Activated naive CD8-positive, alpha-beta T cell treated with anti-CD3 and anti-CD28 coated beads, Interleukin-2, amount 10 ng/mL, durations not matched to agents 7 days and 5 days (primary cell): ENCODE measurements at places on chromosomes 4 and X. TPM values are rescaled to one million over a fixed set of nuclear protein-coding genes. Genes with fewer than 3 reads are reported as not detected.

The SLC25A43 gene
- total RNA-seq, result 7.3 TPM

The FATE1 gene
- total RNA-seq, result not detected

The AVPR2 gene
- not detected for total RNA-seq

The ITGB1BP2 gene
- 6.6 TPM for total RNA-seq

The S100G gene
- total RNA-seq, result not detected

GRCh38 chrX:153526042-153526441 lies 8.6 kb downstream of the ATP2B3 start:
- H3K27ac ChIP-seq, result no peak overlapping the region
- no peaks in the 10 kb centered on the region for H3K36me3 ChIP-seq
- H3K4me3 ChIP-seq, result no peak overlapping the region

DNA sequence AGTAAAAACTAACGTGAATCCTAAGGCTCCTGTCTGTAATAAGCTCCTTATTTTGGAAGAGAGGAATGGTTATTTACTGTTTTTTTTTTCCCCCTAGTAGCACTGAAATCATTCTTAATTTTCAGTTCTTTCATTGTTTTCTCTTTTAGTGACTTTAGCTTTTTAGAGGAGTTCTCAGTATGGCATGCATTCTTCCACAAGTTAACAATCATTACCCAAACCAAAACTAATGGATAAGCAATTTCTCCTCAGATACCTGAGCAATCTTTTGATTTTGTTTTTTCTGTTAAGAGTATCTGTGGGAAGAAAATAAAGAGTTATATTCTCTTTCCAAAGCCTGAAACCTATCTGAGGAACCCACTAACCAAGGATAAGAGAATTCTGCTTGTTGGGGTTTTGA lies 16.7 kb upstream of the PPA2 start:
- no peak for DNase-seq
- no peaks in the 10 kb centered on the region for H3K4me1 ChIP-seq
- H3K4me3 ChIP-seq, result no peak overlapping the region
- H3K36me3 ChIP-seq, result no peaks in the 10 kb centered on the region

GRCh38 chr4:98546910-98547594 lies 111.4 kb downstream of the TSPAN5 start:
- no peak overlapping the region for H3K27ac ChIP-seq
- peaks cover 14% of the 10 kb centered on the region for H3K36me3 ChIP-seq
- H3K4me3 ChIP-seq, result no peak overlapping the region
- DNase-seq, result no peak
- peaks cover 9% of the 10 kb centered on the region for H3K4me1 ChIP-seq

- H3K36me3 ChIP-seq, result no peaks in the 10 kb centered on the region
- H3K27ac ChIP-seq, result no peak overlapping the region
- peaks cover 21% of the 10 kb centered on the region for H3K4me1 ChIP-seq
- peaks cover 8% of the 10 kb centered on the region for H3K27me3 ChIP-seq
These were observed 4.9 kb downstream of the GATA1 start for GRCh38 chrX:48791063-48791820.

DNA sequence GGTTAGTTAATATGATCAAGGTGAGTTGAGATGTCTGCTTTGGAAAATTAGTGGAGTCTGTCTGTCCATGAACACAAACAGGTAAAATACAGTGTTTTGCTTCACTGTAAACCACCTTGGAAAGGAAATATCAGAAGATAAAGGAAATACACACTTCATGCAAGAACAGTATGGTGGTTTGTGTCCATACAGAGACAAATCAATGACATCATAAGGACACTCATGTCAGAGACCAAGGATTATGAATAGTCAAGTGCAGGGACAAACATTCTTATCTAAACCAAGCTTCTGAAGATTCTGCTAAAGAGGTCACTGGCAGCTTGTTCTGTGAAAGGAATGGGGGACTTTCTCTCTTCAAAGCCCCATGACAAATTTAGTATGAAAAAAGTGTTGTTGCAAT lies 322.9 kb upstream of the F9 start:
- H3K36me3 ChIP-seq, result no peaks in the 10 kb centered on the region
- no peaks in the 10 kb centered on the region for H3K4me1 ChIP-seq
- DNase-seq, result no peak
- no peak overlapping the region for H3K27ac ChIP-seq
- H3K27me3 ChIP-seq, result peaks cover 14% of the 10 kb centered on the region

GRCh38 chrX:1597345-1598020 lies 6.1 kb downstream of the AKAP17A start:
- H3K27me3 ChIP-seq, result no peaks in the 10 kb centered on the region
- no peak overlapping the region for H3K4me3 ChIP-seq
- no peak overlapping the region for H3K27ac ChIP-seq
- DNase-seq, result peak; percentile 15

DNA sequence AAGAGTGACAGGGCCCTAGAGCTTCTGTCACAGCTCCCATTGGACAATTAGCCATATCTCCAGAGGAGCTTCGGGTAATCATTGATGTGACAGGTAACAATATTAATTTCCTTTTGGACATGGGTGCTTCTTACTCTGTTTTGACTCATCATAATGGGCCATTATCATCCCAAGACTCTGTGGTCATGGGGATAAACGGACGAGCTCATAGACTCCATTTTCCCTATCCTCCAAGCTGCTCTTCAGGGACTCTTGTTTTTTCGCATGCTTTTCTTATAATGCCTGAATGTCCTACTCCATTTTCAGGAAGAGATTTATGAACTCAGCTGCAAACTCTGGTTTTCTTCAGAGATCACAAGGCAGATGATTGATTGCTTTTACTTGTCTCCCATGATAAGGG lies 17.0 kb upstream of the UGT2B17 start:
- H3K36me3 ChIP-seq, result no peaks in the 10 kb centered on the region
- no peak overlapping the region for H3K4me3 ChIP-seq
- H3K4me1 ChIP-seq, result no peaks in the 10 kb centered on the region
- no peak overlapping the region for H3K27ac ChIP-seq
- DNase-seq, result no peak
- H3K27me3 ChIP-seq, result no peaks in the 10 kb centered on the region

DNA sequence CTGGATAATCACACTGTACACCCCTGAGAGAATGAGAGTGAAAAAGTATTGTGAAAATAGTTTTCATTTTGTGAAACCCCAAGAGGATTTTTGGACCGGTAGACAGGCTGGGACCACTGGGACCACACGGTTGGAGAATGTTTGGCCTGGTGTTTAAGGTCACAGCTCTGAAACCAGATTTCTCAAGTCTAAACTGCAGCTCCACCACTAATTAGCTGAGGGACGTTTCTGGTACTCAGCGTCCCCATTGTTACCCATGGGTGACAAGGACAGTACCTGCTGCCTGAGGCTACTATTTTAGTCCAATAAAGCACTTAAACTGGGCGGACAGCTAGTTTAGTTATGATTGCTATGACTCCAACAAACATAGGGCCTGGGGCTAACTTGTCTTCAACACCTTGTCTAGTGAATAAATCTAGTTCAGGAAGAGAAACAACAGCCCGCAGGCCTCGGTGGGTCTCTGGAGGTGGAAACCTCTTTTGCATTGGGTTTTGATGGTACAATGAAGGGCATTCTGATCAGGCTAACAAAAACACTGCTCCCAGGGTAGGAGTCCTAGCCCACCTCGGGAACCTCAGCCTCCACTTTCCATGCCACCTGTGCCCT lies 509 bp upstream of the USP11 start:
- H3K4me3 ChIP-seq, result peak overlapping the region; percentile 96
- peaks cover 14% of the 10 kb centered on the region for H3K36me3 ChIP-seq
- H3K4me1 ChIP-seq, result peaks cover 13% of the 10 kb centered on the region
- peak overlapping the region; percentile 99 for H3K27ac ChIP-seq
